ENCODE measurements at places on chromosomes 7 and 10.

GRCh38 chr10:93124580-93125318 lies 51.1 kb downstream of the CYP26A1 start:
- DNase-seq, result no peak

DNA sequence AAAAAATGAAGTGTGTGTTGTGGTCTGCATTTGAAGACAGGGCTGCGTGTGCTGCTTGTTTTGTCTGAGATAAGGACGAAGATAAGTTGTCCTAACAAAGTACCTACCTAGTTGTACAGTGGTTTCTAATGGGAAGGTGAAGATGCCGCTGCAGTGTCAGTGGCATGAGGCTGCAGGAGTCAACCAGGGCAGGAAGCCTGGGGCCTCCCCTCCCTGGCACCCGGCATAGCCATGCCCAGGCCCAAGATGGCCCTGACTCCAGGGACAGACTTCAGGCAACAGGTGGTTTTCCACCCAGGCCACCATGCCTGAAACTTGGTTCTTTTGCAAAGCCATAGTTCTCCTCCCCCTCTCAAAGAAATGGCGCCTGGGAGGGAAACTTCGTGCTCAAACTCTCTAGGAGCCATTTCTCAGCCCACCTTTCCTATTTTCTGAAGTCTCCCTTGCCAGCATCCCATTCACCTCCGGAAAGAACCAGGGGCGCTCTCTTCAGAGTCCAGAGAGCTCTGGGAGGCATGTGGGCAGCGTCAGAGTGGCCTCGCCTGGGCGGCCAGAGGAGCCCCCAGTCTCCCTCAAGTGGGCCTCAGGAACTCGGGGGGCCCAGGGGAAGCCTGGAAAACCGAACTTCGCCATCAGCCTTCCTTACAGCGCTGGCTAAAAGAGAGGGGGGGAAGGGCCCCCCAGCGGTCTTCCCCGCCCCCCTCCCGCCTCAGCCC lies 2.1 kb upstream of the KAT6B start:
- DNase-seq, result peak; percentile 12

- no peak for DNase-seq
Observed at GRCh38 chr10:128059266-128059981, 66.8 kb downstream of the MKI67 start.

DNA sequence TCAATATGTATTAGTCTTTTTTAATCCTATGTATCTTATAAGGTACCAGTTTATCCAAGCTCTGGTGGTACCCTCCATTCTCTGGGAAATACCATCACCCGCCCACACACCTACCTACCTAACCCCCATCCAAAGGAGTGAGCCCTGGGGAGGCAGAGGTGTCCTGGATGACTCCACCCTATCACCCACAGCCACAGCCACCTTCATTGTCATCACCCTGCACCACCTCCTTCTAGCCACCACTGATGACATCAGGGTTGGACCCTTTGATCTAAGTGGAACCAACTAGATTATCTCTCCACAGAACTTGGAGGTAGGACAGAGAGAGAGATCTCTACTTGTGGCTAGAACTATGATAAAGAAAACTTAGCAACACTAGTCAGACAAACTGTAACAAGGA lies 259.4 kb downstream of the PARD3 start:
- DNase-seq, result no peak

- no peak for DNase-seq
Observed at GRCh38 chr7:98135984-98136383, 29.3 kb downstream of the LMTK2 start.
